AML-193 (cell line): ENCODE measurements at places on chromosomes 2 and 18.

GRCh38 chr2:172350839-172351479 lies 76.4 kb upstream of the ITGA6 start:
- no peak for DNase-seq

GRCh38 chr2:101147971-101148370 lies 3.2 kb downstream of the TBC1D8 start:
- DNase-seq, result no peak

- no peak for DNase-seq
These were observed 58.4 kb downstream of the UBE2E3 start for GRCh38 chr2:181038796-181039195.

DNA sequence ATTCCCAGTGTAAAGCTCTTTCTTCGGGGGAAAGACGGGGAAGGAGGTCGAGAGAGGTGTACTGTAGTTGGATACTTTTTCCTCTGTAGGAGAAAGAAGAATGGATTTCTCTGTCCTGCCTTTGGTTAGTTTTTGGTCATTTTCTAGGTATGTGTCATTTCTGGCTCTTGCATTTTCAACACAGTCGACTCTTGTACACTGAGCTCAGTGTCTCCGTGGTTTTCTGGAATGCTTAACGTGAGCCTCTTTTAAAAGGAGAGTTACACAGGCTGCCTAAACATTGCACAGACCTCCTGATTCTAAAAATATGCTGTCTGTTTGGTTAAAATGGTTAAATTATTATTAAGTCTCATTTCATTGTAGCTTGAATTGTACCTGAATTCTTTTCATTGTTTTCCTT lies 21.8 kb upstream of the GLS start:
- DNase-seq, result no peak

DNA sequence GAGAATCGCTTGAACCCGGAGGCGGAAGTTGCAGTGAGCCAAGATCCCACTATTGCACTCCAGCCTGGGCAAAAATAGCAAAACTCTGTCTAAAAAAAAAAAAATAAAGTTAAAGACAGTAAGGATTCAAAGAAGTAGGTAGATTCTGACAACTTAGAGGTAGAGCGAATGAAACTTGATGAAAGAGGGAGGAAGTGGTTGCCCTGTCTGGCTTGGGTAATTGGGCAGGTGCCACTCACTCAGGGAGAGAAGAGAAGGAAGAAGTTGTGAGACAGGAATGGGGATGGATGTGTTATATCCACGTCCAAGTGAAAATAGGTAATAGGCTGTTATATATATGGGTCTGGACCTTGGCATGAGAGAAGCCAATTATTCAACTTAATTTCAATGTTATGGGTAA lies 26.3 kb downstream of the NDC80 start:
- no peak for DNase-seq

GRCh38 chr2:131153529-131153928 lies 48.4 kb downstream of the PLEKHB2 start:
- DNase-seq, result no peak

DNA sequence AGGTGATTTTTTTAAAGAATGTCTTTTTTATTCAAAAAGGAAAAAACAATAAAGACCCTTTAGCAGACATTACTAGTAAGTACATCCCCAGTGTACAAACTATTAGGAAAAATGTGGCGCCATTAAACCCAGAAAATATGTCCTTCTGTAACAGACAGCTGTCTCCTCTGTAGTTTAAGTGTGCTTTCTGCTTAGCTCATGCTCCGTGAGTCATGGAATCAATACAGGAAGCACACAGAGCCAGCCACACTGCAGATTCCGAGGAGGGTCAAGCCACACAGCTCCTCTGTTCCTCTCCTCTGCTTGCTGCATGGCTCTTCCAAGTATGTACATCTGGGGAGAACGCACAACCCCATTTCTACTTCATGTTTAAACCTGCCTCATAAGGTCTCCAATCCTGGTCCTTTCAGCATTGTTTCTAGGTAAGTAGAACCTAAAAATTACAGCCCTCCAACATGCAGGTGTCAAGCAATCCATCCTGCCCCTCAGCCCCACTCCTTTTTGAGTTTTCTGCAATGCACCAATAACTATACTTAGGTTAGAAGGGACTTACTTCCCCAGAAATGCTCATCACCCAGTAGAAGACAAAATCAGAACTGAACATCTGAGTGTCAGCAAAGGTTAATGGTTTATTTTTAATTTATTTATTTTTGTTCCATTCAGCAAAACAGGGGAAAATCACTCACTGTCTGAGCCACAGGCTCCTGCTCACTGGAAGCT lies 37.5 kb downstream of the ACVR1 start:
- peak; percentile 64 for DNase-seq

- no peak for DNase-seq
These were observed 949.8 kb upstream of the LRATD1 start for GRCh38 chr2:13682540-13683272.

DNA sequence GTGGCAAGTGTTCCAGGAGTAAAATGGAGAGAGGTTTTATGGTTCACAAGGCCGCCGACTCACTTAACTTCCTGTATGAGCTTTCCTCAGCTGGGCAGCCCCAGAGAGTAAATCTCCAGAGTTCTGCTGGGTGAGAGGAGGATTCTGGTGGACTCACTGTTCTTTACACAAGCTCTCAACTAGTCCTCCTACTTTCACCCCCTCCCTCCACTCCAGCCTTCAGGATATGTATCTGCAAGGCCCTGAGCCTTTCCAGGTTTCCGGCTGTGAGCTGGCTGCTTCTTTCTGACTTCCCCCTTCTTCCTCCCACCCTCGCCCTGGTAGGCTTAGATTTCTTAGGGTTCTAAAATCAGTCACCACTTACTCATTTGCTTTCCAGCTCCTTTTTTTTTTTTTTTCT lies 34.0 kb downstream of the EML6 start:
- no peak for DNase-seq

GRCh38 chr2:15651367-15651727 lies 59.7 kb downstream of the DDX1 start:
- DNase-seq, result no peak

GRCh38 chr18:45222180-45222579 lies 393.1 kb upstream of the SLC14A2 start:
- no peak for DNase-seq

DNA sequence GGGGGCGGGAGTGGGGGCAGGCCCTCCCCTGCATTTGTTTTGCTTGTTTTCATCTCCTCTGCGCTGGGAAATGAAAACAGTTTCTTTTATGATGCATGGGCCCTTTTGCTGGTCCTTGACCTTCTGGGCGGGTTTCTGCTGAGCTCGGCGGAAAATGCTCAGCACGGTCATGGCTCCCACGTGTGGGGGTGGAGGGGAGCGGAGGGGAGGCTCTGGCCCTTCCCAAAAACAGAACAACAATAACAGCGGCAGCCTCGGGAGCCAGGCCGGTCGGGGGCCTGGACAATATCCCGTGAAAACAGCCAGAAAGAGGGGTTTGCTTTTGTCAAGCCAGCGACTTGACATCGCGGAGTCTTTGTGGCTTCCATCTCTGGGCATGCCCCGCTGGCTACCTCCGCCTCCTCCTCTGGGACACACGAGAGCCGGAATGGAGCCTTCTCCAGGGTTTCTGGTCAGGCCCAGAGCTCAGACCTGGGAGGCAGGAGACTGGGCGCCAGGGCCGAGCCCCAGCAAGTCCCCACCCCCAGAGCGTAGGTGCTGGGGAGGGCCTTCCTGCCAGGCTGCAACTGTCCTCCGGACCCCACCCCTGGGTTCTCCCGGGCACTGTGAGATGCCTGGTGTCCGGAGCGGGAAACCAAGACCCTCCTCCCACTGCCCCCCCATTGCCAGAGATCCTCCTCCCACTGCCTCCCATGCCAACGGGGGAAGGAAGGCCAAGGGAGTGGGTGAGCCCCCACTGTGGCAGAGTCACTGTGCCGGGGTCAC lies 35.9 kb upstream of the SNED1 start:
- DNase-seq, result no peak

DNA sequence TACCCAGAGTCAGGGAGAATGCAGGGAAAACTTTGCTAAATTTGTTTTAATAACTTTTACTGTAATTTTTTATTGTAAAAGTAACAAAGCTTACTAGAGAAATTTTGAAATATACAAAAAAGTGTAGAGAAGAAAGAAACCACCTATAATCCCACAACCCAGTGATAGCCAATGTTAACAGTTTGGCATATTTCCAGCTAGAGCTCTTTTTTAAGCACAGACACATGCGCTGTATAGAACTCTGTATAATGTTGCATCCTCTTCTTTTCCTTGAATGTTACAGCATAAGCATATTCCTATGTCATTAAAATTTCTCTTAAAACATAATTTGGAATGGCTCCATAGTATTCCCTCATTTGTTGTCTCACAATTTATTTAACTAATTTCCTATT lies 37.4 kb upstream of the EPAS1 start:
- no peak for DNase-seq

- DNase-seq, result no peak
These were observed 125.8 kb downstream of the PTGR3 start for GRCh38 chr18:75083131-75083530.
